ENCODE measurements at places on chromosomes 5 and 9.

- no peak for DNase-seq
Observed at GRCh38 chr9:125568621-125569020, 138.4 kb downstream of the MAPKAP1 start.

DNA sequence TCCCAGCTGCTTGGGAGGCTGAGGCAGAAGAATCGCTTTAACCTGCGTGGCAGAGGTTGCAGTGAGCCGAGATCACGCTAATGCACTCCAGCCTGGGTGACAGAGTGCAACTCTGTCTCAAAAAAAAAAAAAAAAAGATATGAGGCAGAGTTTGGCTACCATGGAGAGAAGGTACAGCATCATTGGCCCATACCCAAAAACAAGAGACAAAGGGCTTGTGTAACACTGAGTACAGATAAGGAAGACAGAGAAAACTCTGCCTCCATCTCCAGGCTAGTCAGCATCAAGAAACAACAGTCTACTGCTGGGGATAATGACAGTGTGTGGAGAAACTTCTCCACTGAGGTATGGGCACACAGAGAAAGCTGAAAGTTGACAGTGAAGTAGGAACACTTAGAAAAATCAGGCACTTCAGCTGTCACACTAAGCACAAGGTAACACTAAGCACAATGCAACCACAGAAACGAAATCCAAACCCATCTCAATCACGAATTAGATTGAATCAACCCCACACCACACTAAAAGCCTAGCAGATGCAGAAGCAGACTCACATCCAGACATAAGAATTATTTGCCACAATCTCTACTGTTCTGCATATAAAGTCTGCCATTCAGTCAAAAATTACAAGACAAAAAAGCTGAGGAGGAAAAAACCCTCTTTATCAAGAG lies 10.5 kb downstream of the PJA2 start:
- DNase-seq = no peak

GRCh38 chr9:1434052-1434767 lies 384.1 kb downstream of the DMRT2 start:
- DNase-seq = no peak

GRCh38 chr5:88000877-88001276 lies 267.8 kb downstream of the TMEM161B start:
- DNase-seq = no peak

GRCh38 chr5:132090107-132090506 lies 16.5 kb downstream of the CSF2 start:
- DNase-seq = no peak

Data from NCI-H460 (cell line).